ENCODE measurements at places on chromosomes 7 and 10. TPM values are rescaled to one million over a fixed set of nuclear protein-coding genes. Genes with fewer than 3 reads are reported as not detected.

Gene HOXA7
- not detected for total RNA-seq

Gene C10orf90
- total RNA-seq = not detected

Gene MRC1
- not detected for total RNA-seq

Gene SPDYE6
- total RNA-seq = not detected

DNA sequence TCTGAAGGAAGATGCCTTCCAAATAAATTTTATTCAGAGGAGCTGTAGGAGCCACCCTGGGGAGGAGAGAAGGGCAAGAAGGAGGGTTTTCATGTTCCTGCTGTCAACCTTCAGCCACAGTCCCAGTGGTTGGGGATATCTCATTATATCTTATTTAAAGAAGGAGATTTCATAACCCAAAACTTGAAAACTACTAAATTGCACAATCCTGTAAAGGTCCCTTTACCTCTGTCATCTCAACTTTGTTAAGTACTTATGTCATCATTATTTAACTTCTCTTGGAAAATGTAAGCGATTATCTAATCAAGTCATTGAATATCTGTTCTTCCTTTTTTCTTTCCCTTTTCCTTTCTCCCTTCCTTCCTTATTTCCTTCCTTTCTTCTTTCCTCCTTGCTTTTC is 794.5 kb upstream of the IGFBP3 start:
- no peaks in the 10 kb centered on the region for H3K36me3 ChIP-seq
- DNase-seq = no peak
- no peaks in the 10 kb centered on the region for H3K27me3 ChIP-seq
- H3K4me3 ChIP-seq = no peak overlapping the region
- no peak overlapping the region for H3K27ac ChIP-seq
- H3K4me1 ChIP-seq = no peaks in the 10 kb centered on the region

GRCh38 chr10:122078326-122078725 is 89.4 kb downstream of the TACC2 start:
- H3K4me3 ChIP-seq = no peak overlapping the region
- no peaks in the 10 kb centered on the region for H3K4me1 ChIP-seq
- DNase-seq = no peak
- no peak overlapping the region for H3K27ac ChIP-seq

Data from H9 (cell line).